ENCODE measurements at places on chromosomes 11 and 22.

- DNase-seq: no peak
These were observed 323.6 kb downstream of the AASDHPPT start for GRCh38 chr11:106400949-106401570.

- DNase-seq: no peak
These were observed 12.8 kb downstream of the MAPK8IP2 start for GRCh38 chr22:50613291-50613981.

GRCh38 chr11:117189191-117189940 lies 9.8 kb upstream of the TAGLN start:
- no peak for DNase-seq

GRCh38 chr22:43090130-43090789 lies 1.1 kb upstream of the TTLL1 start:
- peak; percentile 38 for DNase-seq

- no peak for DNase-seq
These were observed 18.2 kb upstream of the WDR74 start for GRCh38 chr11:62857541-62857982.

- DNase-seq: no peak
These were observed 65.3 kb upstream of the MS4A8 start for GRCh38 chr11:60634126-60634525.

DNA sequence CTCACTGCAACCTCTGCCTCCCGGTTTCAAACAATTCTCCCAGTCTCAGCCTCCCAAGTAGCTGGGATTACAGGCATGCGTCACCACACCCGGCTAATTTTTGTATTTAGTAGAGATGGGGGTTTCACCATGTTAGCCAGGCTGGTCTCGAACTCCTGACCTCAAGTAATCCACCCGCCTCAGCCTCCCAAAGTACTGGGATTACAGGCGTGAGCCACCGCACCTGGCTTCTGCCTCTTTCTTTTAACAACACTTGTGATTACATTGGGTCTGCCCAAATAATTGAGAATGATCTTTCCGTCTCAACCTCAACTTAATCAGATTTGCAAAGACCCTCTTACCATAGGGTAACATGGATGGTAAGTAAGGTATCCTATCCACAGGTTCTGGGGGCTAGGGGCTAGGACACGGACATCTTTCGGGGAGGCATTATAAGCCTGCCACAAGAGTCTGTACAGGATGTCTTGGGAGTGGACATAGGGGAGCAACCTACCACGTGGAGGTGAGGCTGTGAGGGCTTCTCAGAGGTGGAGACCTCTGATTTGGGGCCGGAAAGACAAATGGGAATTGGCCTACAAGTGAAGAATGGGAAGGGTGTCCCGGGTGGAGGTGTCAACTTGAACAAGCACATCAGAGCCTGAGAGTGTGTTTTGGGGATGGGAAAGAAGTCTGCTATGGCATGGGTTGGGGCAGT lies 2.7 kb upstream of the CBX6 start:
- no peak for DNase-seq

DNA sequence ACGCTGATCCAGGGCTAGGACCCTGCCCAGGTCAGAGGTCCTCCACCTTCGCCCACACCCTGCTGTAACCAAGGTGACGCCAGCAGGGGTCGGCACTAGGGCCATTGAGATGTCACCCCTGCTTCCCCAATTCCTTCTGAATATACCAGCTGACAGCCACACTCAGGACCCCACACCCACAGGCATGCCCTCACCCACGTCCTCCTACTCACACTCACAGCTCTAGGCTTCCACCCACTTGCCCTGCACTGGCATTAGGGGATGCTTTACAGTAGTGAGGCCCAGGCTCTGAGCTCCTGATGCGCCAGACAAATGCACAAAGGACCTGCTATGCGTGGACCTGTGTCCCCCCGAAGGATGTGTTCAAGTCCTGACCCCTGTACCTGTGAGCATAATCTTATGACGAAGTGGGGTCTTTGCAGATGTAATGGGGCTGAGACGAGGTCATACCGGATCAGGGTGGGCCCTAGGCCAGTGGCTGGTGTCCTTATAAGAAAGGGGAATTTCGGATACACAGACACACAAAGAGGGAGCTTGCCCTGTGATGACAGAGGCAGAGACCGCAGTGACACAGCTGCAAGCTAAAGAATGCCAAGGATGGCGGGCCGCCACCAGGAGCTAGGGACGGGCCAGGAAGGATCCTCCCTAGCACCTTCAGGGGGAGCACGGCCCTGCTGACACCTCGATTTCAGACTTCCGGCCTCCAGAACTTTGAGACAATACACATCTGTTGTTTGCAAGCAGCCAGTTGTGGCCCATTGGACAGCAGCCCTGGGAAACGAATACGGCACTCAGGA lies 11.2 kb downstream of the WNT11 start:
- DNase-seq: no peak
